ENCODE measurements at places on chromosomes 2 and 18.

GRCh38 chr18:67515942-67516538, 480 bp downstream of the DSEL start:
- peak; percentile 51 for DNase-seq

GRCh38 chr2:111157798-111158197, 37.1 kb downstream of the BCL2L11 start:
- no peak for DNase-seq

DNA sequence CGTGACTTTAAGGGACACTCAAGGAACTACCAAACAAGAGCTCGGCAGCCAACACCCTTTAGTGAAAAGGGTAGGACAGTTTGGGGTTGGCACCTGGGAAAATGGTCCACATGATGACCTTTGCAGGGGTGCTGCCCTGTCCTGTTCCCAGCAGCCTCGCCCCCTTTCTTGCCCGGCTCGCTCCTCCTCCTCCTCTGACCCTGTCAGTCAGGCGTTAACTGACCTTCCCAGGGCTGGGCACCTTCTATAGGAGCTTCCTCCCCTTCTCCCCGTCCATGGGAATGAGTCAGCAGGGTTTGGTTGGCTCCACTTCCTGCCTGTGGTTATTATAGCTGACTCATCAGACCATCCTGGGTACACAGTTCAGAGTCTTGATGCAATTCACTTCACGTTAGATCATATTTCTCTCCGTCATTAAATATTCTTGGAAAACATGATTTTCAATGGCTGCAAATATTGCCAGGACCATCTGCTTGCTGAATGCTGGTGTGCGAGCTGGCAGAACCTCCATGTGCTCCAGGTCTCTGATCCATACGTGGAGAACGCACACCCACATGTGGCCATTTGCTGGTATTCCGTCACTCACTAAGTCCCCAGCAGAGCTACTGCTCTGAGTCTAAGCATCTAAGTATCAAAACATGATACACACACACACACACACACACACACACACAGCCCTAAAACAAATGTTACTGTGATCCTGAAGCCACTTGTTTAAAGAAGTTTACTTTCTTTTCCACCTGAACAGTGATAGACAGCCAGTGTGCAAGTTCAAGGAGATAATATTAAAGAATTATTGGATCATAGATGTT, 185.0 kb downstream of the ANAPC1 start:
- peak; percentile 69 for DNase-seq

DNA sequence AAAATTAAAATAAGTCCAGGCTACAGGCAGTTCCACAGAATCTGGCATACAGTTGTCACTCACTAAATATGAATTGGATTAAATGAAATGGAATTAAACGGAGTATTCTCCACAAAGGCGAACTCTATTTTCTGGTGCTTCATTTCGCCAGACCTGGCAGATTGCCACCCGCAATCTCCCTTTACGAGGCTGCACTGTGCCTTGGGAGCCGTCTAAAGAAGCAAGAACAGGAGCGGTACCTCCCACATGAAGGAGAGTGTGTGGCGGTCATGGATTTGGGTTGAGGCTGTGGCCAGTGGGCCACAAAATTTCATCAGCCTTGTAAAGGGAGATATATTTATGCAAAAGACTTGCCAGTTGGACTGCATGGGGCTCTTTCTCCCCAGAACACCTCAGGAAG, 151.0 kb downstream of the OSR1 start:
- no peak for DNase-seq

GRCh38 chr2:50865235-50865634, 166.7 kb downstream of the NRXN1 start:
- DNase-seq = no peak

DNA sequence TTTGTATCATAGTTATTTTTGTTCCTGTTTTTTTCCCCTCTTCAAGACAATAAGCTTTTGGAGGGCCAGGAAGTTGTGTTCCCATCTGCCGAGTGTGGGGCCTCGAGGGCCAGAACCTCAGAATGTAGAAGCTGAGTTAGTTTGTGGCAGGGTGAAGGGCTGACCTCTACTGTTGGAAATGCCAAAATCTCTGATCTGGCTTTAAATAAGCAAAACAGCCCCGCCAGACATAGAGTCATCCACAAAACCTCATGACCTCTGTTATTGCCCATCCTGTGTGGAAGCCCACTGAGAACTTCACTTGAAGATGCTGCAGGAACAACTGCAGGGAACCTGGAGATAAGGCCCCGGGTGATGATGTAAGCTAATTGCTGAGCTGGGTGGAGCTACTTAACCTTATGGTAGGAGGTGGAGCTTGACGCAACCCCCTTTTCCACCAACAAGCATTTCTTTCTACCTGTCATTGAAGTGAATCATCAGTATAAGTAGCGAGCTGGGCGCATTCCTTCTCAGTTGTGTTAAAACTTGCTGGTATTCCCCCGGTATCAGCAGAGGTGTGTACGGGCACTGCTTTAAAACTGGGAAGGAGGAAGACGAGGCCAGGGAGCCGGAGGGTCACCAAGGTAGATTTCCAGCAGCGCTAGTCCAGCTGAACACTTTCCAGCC, 177.2 kb downstream of the NEDD4L start:
- no peak for DNase-seq

DNA sequence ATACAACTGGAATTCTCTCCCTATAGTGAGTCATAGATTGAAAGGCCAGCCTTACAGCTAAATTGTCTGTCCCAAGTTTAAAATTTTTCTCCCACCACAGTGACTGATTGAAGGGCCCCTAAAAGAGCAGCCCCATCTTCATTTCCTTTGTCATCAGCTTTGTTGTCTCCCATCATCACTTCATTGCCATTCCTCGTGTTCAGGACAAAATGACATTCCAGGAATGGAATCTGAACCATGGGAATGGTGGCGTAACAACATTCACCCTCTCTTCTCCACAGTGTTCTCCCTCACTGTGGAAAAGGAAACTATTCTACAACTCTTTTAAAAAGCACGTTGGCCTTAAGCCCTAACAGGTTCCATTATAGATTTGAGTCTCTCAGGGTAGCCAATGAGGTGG, 52.1 kb downstream of the PSTPIP2 start:
- no peak for DNase-seq

DNA sequence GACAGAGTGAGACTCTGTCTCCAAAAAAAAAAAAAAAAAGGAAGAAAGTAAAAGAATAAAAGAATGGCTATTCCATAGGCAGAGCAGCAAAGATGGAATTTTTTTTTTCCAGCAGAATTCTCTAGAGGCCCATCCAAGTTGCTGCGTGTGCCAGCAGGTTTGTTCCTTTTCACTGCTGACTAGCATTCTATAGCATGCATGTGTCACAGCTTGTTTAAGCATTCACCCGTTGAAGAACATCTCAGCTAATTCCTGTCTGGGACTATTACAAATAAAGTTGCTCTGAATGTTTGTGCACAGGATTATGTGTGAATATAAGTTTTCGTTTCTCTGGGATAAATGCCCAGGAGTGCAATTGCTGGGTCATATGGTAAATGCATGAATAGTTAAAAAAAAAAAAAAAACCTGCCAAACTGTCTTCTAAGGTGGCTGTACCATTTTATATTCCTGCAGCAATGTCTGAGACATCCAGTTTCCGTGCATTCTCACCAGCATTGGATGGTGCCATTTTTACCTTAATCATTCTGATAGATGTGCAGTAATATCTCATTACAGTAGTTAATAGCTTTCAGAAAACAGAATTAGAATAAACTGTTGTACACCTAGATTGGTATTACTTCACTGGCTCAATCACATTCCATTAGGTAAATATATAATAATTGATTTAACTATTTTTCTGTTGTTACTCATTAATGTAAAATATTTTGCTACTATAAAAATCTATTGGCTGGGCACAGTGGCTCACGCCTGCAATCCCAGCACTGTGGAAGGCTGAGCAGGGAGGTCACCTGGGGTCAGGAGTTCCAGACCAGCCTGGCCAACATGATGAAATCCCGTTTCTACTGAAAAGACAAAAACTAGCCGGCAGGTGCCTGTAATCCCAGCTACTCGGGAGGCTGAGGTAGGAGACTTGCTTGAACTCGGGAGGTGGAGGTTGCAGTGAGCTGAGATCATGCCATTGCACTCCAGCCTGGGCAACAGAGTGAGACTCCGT, 47.5 kb upstream of the ASAP2 start:
- no peak for DNase-seq

- no peak for DNase-seq
Observed at GRCh38 chr2:24225499-24226242, 50.8 kb downstream of the FAM228A start.

DNA sequence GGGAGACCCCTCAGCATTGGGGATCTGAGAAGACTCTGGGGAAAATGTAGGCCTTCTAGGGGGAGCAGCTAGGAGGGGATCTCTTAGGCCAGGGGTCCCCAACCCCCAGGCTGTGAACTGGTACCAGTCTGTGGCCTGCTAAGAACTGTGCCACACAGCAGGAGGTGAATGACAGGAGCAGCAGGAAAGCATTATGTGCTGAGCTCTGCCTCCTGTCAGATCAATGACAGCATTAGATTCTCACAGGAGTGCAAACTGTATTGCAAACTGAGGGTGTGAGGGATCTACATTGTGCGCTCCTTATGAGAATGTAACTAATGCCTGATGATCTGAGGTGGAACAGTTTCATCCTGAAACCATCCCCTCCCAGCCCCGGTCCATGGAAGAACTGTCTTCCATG, 127.3 kb downstream of the SCG2 start:
- DNase-seq = no peak

DNA sequence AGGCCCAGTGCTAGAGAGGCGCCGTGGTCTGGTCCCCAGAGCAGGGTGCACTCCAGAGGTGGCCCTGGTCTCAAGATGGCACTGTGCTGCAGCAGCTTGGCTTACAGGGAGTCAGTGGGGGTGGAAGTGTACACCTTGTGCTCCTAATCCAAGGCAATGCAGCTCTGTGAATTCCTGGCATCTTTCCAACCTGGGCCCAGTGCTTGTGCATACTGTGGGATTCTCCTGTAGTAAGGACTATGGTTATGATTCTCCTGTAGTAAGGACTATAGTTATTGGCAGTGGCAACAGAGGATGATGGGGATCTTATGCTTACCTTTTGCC, 616.7 kb upstream of the REG3G start:
- no peak for DNase-seq

DNA sequence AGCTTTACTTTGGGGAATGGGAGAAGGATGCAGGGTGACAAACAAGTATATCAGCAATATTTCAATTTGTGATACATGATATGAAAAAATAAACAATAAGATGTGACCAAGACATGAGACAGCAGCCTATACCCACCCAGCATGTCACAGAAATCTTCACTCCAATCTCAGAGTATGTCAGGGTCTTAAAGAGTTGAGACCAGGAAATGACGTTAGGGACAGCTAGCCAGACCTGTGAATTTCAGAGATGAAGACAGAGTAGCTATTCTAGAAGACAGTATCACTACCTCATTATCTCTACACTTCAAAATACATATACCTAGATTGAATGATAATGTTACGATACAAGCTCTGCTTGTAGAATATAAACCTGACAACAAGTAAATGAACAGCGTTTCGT, 282.8 kb downstream of the ZEB2 start:
- no peak for DNase-seq

- DNase-seq = no peak
Observed at GRCh38 chr2:28202719-28203118, 189.9 kb upstream of the FOSL2 start.

- DNase-seq = no peak
Observed at GRCh38 chr2:64639691-64640090, 14.0 kb downstream of the SERTAD2 start.

DNA sequence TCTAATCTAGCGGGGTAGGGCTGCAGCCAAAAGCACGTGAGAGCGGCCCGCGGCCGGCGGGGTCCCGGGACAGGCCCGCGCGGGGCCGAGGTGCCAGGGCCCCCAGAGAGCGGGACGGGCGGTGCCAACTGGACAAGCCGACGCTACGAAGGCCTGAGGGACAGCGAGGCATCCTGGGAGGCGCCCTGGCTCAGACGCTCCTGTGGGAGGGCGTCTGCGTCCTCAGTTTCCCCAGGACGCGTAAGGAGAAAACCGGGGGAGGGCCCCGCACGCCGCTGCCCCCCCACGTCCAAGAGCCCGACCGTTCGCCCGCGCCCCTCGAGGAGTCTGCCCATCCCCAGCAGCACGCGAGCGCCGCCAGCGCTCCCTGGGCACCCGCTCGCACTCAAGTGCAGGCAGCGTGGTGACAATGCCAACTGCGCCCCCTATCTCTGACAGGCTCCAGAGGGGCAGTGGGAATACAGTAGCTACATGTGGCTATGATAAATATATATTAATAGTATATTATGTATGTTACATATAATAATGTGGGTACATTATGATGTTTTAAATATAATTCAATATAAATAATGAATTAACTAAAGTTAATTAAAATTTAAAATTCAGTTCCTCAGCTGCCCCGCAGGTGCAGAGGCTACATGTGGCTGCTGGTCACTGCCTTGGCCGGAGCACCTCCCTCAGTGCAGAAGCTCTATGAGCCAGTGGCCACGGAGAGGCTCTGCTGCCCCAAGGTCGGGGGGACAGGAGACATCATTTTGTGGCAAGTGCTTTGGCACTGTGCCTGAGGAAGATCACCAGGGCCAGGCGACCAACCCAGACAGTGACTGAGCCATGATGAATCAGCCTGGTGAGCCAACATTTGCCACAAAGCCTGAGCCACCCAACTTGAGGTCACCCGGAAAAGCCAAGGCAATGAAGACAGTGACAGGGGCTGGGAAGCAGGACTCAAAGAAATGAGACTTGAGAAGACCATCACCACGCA, 5.5 kb upstream of the SFT2D3 start:
- peak; percentile 51 for DNase-seq

GRCh38 chr2:236745420-236746210, 176.0 kb downstream of the ACKR3 start:
- no peak for DNase-seq

GRCh38 chr2:161243312-161243711, 64.9 kb upstream of the PSMD14 start:
- no peak for DNase-seq

- DNase-seq = no peak
Observed at GRCh38 chr2:164456619-164457018, 164.7 kb downstream of the GRB14 start.

DNA sequence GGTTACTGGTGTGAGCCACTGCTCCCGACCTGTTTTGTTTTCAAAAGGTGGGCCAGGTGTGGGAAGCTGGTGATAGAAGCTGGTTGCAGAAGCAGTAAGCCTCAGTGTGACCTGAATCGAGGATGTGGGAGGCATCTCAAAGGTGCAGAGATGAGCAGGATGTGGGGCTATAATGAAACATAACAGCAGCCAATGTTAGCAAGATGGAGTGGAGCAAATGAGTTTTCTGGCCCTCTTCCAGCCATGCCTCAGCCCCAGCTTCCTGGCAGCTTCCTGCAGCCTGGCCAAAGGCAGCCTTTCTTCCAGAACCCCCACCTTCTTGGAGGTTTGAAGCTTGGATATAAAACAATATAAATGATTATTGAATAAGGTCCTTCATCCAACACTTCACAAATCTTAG, 184.8 kb downstream of the NCK2 start:
- peak; percentile 23 for DNase-seq

- no peak for DNase-seq
Observed at GRCh38 chr2:21779786-21780185, 656.0 kb downstream of the TDRD15 start.

- no peak for DNase-seq
Observed at GRCh38 chr2:132875193-132875592, 205.2 kb upstream of the LYPD1 start.
